ENCODE measurements at places on chromosomes 4 and X. TPM values are rescaled to one million over a fixed set of nuclear protein-coding genes. Genes with fewer than 3 reads are reported as not detected.

DNA sequence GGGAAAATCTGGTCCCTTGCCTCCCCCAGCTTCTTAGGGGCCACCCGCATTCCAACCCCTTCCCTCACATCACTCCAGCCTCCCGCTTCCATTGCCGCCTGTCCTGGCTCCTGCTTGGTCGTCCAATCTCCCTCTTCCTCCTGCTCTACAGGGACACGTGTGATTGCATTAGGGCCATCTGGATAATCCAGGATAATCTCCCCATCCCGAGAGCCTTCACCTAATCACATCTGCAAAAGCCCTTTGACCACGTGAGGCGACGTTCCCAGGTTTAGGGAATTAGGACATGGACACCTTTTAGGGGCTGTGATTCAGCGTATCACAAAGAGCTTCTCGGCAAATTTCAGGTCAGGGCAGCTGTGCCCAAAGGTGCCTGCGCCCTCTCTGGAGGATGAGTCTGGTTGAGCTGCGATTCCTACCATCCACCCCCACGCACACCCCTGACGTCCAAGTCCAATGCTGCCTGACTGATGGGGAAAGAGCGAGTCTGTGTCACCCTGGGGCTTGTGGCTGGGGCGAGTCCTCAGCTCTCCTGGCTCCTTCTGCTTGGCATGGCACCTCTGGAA, 104.6 kb downstream of the PSAPL1 start:
- no peaks in the 10 kb centered on the region for H3K27me3 ChIP-seq
- H3K4me1 ChIP-seq = peaks cover 30% of the 10 kb centered on the region
- H3K27ac ChIP-seq = no peak overlapping the region
- no peaks in the 10 kb centered on the region for H3K36me3 ChIP-seq
- no peak for DNase-seq

The NRK gene
- total RNA-seq = 59.6 TPM

The MAGEA4 gene
- total RNA-seq = not detected

DNA sequence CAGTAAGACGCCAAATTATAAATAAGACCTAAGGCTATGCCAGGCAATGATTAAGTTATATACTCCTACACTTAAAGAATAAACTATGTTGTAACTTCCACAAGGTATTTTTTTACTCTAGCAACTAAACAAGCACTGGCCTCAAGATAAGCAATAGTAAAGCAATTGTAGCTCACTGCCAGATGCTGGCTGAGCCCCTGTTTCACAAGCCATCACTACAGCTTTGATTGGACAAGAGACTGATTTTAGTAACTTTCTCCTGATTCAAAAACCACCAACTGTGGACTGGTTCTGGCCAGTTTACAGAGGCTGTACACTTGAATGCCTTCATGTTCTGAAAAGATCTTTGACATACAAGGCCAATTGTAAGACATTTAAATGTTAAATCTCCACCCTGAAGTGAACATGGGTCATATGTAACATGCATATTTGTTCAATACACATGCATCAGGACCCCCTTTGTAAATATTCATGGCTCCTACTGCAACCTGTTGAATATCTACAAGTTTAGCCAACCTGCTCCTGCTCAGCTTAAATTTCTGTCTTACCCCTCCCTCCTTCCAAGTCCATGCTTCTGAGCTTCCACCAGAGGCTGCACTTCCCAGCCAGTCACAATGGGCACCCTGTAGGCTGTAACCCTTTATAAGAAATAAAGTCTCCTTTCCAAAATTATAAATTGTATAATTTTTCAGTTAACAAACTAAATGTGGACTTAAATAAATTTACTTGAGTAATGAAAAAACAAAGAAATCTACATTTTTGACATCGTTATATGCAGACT, 423.6 kb downstream of the ANKRD50 start:
- H3K4me1 ChIP-seq = no peaks in the 10 kb centered on the region
- no peak for DNase-seq
- H3K36me3 ChIP-seq = no peaks in the 10 kb centered on the region
- no peak overlapping the region for H3K4me3 ChIP-seq

The CHST7 gene
- total RNA-seq = 34.4 TPM

DNA sequence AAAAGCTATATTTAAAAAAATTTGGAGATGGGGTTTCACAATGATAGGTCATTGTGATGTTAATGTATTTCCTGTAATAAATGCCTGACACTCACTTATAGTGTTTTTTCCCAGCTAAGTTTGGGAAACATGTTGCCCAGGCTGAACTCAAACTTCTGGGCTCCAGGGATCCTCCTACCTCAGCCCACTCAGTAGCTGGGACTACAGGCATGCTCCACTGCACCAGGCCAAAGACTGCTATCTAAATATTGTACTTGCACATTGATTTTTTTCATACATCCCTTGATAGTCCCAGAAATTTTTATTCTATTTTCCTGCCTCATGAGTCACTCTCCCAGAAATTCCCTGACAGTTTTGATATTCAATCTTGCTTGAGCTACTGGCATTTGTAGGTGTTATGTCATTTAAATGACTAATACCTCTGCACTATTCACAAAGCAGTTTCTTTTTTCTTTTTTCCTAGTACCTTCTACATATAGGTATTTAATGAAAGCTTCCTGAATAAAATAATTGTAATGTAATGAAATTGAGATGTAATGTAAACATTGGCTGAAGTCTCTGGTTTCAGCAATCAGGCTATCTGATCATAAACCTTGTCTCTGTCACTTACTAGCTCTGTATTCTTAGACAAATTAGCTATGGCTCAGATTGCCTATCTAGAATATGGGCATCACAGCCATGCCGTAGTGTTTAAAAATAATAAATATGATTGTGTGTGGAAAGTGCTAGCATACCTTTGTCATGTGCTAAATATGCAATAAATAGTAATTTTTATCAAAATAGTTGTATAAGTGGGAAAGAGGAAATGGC, 1973.0 kb upstream of the AGA start:
- no peak for DNase-seq
- no peak overlapping the region for H3K4me3 ChIP-seq
- H3K36me3 ChIP-seq = no peaks in the 10 kb centered on the region
- H3K27me3 ChIP-seq = no peaks in the 10 kb centered on the region
- no peaks in the 10 kb centered on the region for H3K4me1 ChIP-seq

DNA sequence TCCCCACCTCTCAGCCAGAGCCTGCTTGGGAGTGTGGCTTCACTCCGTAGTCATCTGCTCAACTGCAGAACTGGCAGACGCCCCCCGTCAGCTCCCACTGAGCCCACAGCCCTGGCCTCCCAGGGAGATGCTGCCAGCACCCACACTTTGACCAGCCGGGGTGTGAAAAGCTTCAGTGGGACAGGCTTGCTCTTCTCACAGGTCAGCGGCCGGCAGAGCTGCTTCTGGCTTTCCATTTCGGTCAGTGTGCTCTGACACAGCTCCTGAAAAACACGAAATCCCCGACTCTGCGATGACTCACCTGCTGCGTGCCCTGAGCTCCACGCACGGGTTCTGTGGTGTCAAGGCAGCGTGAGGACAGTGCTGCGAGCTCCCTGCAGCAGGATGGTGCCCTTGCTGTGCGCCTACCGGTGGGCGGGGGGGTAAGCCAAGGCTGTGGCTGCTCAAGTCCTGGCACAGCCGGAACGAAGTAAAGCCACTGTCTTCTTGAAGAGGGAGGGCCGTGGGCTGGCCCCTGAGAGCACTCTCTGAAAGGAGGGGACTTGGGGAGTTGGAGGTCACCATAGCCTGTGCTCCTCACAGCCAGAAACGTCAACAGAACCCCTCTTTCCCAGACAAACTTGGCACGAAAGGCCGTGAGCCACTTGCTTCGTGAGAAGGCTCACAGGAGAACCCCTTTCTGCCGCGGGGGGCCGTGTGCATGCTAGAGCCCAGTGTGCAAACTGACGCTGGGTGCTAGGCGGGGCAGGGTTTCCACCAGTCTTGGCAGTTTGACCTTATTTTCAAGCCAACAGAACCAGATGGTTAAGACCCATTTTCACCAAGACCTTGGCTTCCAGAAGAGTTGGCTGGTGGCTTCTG, 23.6 kb downstream of the NOP14 start:
- DNase-seq = peak; percentile 27
- no peak overlapping the region for H3K27ac ChIP-seq
- no peaks in the 10 kb centered on the region for H3K27me3 ChIP-seq
- no peak overlapping the region for H3K4me3 ChIP-seq
- H3K36me3 ChIP-seq = no peaks in the 10 kb centered on the region
- H3K4me1 ChIP-seq = peaks cover 6% of the 10 kb centered on the region

The NAAA gene
- total RNA-seq = 12.7 TPM

- peak overlapping the region; percentile 32 for H3K4me3 ChIP-seq
- no peaks in the 10 kb centered on the region for H3K36me3 ChIP-seq
- H3K4me1 ChIP-seq = no peaks in the 10 kb centered on the region
Measured at GRCh38 chrX:153032397-153033118, 23.7 kb upstream of the PNMA3 start.

- no peak overlapping the region for H3K4me3 ChIP-seq
- H3K36me3 ChIP-seq = no peaks in the 10 kb centered on the region
- DNase-seq = peak; percentile 59
- H3K27me3 ChIP-seq = no peaks in the 10 kb centered on the region
Measured at GRCh38 chrX:115642895-115643530, 82.0 kb downstream of the PLS3 start.

The RNF4 gene
- 27.9 TPM for total RNA-seq

The GPR119 gene
- total RNA-seq = not detected

The ETDA gene
- not detected for total RNA-seq

GRCh38 chr4:161936625-161937550, 226.9 kb downstream of the FSTL5 start:
- H3K36me3 ChIP-seq = no peaks in the 10 kb centered on the region
- no peak for DNase-seq
- H3K4me1 ChIP-seq = no peaks in the 10 kb centered on the region

DNA sequence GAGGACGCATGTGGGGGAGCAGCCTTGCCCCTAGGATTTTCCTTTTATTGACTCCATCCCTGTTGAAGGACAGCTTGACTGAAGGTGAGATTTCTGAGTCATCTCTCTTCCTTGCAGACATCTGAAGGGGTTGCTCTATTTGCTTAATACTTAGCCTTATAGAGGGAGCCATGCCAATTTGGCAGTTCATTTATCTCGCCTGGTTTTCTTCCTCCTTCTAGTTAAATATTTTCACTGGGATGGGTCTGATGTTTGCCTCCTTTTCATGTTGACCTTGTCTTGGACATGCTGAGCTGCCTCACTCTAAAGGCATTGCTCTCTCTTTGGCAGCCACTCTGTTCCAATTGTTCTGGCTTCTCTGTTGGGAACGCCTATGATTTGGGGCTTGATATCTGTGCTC, 151.0 kb upstream of the PSAPL1 start:
- H3K36me3 ChIP-seq = no peaks in the 10 kb centered on the region
- no peak overlapping the region for H3K27ac ChIP-seq
- H3K27me3 ChIP-seq = no peaks in the 10 kb centered on the region

The SPATA18 gene
- 9.6 TPM for total RNA-seq

- no peaks in the 10 kb centered on the region for H3K36me3 ChIP-seq
- no peak overlapping the region for H3K4me3 ChIP-seq
- DNase-seq = no peak
- H3K27me3 ChIP-seq = no peaks in the 10 kb centered on the region
- no peak overlapping the region for H3K27ac ChIP-seq
Measured at GRCh38 chr4:26020083-26020668, 106.2 kb downstream of the SMIM20 start.

DNA sequence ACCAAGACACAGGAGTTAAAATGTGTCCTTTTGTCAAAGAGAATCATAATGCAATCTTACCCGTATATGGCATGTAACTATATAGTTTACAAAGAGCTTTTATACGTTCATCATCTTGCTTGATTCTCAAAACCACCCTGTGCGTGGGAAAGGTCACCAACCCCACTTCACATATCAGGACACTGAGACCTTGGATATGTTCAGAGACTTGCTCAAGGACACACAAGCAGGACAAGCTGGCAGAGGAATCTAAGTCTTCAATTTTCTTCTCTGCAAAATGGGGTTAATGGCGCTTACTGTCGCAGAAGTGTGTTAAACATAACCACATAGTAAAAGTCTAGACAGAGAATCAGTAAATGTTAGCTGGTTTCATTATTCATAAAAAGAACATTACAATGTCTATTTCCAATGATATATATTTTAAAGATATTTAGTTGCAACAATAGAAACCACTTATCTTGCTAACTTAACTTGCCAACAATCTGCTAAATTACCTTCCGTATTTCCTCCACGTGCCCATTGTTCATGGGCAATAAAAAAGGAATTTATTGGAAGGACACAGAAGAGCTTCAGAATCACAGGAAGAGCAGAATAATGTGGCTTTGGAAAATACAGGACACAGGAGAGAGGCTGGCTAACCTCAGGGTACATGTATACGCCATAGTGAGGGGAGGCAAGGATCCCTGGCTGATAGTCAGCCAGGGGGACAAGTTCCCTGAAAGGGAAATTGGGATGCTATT, 64.6 kb upstream of the TAPT1 start:
- no peak for DNase-seq
- H3K36me3 ChIP-seq = no peaks in the 10 kb centered on the region
- no peak overlapping the region for H3K27ac ChIP-seq
- H3K4me1 ChIP-seq = no peaks in the 10 kb centered on the region
- no peaks in the 10 kb centered on the region for H3K27me3 ChIP-seq
- H3K4me3 ChIP-seq = no peak overlapping the region

DNA sequence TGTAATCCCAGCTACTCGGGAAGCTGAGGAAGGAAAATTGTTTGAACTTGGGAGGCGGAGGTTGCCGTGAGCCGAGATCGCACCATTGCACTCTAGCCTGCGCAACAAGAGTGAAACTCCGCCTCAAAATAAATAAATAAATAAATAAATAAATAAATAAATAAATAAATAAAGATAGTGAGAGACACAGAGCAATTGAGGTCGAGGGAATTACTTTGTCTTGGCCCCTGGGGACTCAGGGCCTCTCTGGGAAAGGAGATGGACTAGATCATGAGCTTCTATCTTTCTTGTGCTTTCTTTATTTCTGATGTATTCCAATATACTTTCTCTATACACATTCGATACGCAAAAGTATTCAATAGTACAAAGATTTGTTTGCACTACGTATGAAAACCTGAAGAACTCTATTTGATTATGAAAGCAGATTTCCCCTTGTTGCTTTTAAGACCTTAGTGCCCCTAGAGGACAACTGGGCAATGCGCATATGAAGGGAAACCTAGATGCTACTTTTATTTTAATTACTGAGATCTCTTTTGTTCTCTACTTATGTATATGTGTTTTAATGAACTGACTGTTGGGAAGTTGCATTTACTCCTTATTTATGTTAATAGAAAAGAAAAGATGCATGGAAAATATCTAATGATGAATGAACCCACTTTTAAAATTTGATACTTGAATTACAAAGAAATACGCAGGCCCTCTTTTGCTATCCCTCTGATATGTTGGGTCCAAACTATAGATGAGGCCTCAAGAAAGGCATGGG, 12.8 kb upstream of the ELOVL6 start:
- H3K27me3 ChIP-seq = no peaks in the 10 kb centered on the region
- H3K36me3 ChIP-seq = no peaks in the 10 kb centered on the region
- H3K4me1 ChIP-seq = no peaks in the 10 kb centered on the region

The CFAP299 gene
- total RNA-seq = 1.0 TPM

The SPANXA2 gene
- not detected for total RNA-seq

The ZNF711 gene
- 5.3 TPM for total RNA-seq

Data from ovary (tissue), 10 donors.